ENCODE measurements at places on chromosomes 16 and 17.

DNA sequence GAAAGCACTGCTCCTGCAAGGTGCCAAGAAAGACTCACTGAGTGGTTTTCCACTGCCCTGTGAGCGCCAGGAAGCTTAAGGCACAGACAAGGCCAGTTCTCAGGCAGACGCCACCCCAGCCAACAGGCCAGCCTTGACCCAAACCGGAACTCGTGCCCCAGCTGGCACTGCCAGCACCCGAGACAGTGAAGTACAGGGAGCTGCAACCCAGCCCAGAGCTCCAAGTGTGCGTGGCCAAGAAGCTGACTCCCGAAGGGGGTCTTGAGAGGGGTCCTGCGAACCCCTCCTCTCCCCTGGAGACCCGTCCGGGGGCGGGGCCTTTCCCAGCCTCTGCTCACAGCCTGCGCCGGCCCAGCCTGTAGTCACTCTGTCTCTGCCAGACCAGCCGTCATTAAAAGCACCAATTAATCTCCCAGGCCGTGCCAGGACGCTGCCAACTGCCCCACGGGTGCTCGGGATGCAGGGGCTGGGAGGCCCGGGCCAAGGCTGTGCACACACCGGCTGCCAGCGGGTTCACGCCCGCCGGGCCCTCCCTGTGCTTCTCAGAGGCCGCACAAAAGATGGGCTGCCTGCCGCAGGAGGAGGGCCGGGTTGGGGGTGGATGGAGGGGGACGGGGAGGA, 4.4 kb upstream of the SOX8 start:
- no peak for DNase-seq

- no peak for DNase-seq
Observed at GRCh38 chr16:31496670-31497069, 11.5 kb downstream of the RUSF1 start.

DNA sequence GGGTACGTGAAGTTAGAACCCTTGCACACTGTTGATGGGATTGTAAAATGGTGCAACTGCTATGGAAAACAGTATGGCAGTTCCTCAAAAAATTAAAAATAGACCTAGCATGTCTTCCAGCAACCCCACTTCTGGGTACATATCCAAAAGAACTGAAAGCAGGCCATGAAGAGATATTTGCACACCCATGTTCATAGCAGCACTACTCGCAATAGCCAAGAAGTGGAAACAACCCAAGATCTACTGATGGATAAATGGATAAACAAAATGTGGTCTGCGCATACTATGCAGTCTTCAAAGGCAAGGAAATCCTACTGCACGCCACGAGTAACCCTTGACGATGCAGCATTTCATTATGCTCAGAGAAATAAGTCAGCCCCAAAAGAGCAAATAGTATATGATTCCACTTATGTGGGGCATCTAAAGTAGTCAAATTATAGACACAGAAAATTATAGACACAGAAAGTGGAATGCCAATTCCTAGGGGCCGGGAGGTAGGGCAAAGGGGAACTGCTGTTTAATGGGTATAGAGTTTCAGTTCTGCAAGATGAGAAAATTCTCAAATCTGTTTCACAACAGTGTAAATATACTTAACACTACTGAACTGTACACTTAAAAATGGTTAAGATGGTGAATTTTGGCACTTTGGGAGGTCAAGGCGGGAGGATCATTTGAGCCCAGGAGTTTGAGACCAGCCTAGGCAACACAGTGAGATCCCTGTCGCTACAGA, 17.2 kb downstream of the CORO7 start:
- no peak for DNase-seq

GRCh38 chr17:82791532-82791931, 39.7 kb downstream of the TBCD start:
- no peak for DNase-seq

- no peak for DNase-seq
Observed at GRCh38 chr17:61704935-61705449, 114.0 kb upstream of the NACA2 start.

- no peak for DNase-seq
Observed at GRCh38 chr16:70691223-70692129, 5.6 kb upstream of the MTSS2 start.

- no peak for DNase-seq
Observed at GRCh38 chr17:81336930-81337325, 41.8 kb upstream of the SLC38A10 start.

DNA sequence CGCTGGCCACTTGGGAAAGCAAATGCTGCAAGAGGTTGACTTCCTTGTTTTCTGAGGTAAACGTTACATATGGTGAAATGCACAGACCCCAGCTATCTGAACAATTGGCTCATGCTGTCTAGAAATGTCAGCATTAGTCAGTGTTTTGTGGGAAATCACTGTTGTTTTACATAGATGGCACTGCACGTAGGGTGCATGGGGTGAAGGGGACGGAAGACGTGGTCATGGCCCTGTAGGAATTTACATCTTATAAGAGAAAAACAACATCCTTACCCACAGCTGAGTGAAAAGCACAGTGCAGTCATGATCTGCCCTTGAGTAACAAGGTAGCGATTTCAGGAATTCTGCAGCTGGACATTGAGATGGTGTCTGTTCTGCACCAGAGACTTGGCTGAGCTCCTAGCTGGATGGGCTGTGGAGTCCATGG, 15.2 kb downstream of the RPTOR start:
- DNase-seq = no peak

GRCh38 chr17:37826497-37827430, 81.9 kb upstream of the HNF1B start:
- no peak for DNase-seq

DNA sequence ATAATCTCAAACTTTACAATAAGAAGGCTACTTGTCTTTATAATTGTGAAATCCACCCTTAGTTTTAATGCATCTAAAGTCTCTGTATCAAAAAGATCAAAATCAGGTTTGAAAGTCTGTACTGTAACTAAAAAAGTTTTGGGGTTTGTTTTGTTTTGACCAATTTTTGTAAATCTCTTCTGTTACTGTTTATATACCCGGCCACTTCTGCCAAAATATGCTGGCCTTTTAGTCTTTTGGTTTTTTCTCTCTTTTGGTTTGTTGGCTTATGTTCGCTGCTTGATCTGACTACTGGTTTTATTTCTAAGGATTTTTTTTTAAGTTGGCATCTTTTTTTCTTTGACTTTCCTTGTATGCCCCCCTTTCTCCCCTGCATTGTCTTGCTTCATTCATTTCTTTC, 655.2 kb downstream of the MAF start:
- DNase-seq = no peak

Measured in stimulated activated CD4-positive, alpha-beta T cell treated with anti-CD3 and anti-CD28 coated beads, Interleukin-4, amount 100 ng/mL, for 1 hour (primary cell).